ENCODE measurements at places on chromosomes 2 and 18.

DNA sequence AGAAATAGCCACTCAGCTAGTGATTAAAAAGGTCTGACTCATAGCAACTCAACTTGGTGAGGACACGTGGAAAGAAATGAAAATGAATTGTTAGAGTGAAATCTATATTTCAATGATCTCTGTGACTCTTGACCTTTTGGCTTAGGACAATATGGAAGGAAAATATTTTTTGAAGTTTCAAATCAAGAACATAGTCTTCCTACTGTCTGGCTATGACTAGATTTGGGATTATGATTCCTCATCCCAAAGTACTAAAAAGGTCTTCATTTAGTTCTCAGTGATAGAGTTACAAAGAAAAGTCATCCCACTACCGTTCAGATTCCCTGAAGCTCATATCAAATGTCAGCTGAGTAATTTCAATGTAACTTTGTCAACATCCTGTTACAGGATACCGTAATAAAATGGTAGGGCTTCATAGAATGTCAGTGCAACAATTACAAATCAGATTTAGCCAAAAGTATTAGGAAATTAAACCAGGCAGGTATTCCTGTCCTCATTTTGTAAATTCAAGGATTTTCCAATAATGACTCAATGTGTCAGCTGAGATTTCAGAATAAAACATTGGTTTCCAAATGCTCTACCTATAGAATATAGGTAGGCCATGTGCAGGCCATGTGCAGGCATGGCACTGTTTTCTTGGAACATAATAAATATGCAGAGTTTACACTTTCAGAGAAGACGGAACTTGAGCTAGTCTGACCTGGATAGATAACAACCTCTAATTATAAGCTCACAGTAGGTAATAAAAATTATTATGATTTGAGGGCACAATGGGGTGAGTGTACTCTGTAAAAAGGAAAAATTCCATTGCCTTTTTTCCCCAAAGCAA is 36.0 kb downstream of the ANKRD29 start:
- DNase-seq = no peak

DNA sequence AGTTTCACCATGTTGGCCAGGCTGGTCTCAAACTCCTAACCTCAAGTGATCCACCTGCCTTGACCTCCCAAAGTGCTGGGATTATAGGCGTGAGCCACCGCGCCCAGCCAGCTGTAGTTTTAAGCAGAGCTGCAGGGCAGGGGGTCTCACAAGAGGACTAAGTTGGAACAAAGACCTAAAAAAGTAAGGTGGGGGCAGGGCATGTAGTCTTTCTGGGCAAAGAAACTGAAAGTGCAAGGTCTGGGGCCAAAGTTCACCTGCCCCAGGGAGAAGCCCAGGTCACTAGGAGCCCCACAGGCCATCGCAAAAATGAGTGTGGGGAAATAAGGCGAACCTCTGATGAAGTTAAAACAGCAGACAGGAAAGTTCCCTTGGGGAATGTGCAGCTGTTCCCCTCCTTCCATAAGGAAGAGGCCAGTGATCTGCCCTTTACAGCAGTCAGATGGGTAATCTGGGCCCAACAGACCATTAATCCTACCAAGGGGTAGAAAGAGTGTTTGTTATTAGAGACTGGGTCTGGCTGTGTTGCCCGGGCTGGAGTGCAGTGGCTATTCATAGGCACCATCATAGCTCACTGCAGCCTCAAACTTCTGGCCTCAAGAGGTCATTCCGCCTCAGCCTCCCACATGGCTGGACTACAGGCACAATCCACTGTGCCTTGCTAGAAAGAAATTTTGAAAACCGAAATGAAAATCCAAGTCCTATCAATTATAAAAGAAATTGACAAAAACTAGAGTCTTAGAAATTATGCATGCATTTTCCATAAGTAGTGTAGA is 2.8 kb downstream of the SCLY start:
- DNase-seq = no peak

DNA sequence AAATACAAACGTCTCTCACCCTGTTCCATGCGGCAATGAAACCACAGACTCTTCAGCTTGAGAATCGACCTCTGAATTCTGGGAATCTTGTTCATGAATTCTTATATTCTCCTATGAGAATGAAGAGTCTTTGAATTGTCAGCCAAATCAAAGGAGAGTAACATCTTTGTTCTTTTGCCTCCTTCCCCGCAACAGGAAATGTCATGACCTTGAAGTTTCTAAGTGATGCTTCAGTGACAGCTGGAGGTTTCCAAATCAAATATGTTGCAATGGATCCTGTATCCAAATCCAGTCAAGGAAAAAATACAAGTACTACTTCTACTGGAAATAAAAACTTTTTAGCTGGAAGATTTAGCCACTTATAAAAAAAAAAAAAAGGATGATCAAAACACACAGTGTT is 21.8 kb downstream of the TNFAIP6 start:
- no peak for DNase-seq

- DNase-seq = no peak
These were observed 86.7 kb upstream of the THUMPD2 start for GRCh38 chr2:39865751-39866150.

DNA sequence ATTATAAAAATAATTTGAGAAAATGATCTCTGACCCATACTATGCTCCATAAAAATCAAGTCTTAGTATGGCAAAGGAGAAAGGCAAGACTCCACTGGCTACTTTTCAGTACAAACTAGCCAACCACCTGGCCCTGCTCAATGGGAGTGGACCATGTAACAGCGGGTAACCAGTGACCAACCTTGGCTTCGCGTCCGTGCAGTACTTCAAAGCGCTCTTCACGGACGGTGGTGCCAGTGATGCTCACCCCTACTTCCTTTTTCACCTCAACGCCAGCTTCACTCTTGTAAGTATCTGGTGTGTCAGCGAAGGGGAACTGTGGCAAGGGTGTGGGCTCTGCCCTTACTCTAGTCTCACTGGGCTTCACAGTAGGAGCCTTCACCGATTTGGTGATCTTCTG is 23.3 kb downstream of the TTN start:
- no peak for DNase-seq

DNA sequence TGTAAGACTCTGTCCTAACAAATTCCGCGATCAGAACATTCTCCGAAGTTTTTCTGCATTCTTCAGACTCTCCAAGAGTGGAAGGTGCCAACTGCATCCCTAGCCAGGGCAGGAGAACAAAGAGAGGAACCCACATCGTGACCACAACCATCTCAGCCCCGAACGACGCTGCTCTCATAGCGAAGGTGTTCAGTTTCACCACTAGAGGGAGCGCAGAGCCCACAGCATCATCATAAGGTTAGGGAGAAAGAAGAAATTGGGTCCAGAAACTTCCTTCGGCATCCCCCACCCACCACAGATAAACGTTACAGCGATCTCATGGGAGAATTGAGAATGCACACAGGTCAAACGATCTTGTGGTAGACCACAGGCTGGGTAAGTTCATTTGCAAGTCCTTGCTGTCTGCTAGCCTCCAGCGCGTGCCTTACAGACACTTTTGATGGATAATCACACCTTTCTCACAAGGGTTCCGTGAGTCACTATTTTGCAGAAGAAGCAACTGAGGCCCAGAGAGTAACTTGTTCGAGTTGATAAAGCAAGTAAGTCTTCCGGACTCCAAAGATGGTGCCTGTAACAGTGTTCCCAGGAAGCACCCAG is 53.7 kb upstream of the ARL4C start:
- DNase-seq = no peak

- DNase-seq = no peak
These were observed 247.6 kb downstream of the MEIS1 start for GRCh38 chr2:66682476-66682875.

GRCh38 chr2:278927-279320 is 9.0 kb downstream of the ALKAL2 start:
- DNase-seq = no peak

GRCh38 chr2:69620870-69621269 is 22.7 kb downstream of the AAK1 start:
- no peak for DNase-seq

- DNase-seq = peak; percentile 55
These were observed 68.7 kb downstream of the TMEM247 start for GRCh38 chr2:46548103-46548486.

DNA sequence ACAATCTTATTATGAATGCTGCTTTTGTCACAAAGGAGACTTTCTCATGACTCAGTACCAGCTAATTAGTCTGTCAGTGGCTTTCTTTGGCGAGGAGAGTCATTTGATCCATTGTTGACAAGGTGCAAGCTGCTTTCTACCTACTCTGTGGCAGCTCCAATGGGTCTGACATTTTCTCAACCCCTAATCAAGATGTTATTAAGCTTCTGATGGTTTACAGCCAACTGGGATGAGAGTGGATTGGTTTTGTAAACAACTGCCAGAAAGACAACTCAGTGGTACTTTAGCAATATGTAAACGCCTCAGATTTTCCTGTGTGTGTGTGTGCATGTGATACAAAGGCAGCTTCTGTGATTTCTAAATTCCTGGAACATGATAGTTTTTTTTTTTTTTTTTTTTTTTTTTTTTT is 8.2 kb upstream of the CLIP4 start:
- DNase-seq = no peak

- no peak for DNase-seq
These were observed 49.6 kb upstream of the RPL31 start for GRCh38 chr2:100952512-100952911.

DNA sequence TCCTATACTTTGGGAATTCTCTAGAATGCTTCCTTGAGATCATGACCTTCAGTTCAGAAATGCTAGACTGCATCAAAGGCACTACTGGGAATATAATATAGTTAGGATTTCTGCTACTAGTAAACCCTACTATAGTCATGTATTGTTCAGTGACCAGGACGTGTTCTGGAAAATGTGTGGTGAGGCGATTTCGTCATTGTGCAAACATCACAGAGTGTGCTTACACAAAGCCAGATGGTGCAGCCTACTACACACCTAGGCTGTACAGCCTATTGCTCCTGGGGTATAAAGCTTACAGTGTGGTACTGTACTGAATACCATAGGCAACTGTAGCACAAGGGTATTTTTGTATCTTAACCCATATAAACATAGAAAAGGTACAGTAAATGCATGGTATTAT is 13.0 kb downstream of the CXCR4 start:
- no peak for DNase-seq

GRCh38 chr2:102422910-102423309 is at the start of gene IL18RAP:
IL18RAP (plus strand) TSS chr2:102423160; CDS start chr2:102423278, 118 bp downstream.
- no peak for DNase-seq

GRCh38 chr2:55875434-55876135 is 48.0 kb downstream of the EFEMP1 start:
- no peak for DNase-seq

- DNase-seq = no peak
These were observed 26.8 kb downstream of the SH3YL1 start for GRCh38 chr2:236993-237539.

DNA sequence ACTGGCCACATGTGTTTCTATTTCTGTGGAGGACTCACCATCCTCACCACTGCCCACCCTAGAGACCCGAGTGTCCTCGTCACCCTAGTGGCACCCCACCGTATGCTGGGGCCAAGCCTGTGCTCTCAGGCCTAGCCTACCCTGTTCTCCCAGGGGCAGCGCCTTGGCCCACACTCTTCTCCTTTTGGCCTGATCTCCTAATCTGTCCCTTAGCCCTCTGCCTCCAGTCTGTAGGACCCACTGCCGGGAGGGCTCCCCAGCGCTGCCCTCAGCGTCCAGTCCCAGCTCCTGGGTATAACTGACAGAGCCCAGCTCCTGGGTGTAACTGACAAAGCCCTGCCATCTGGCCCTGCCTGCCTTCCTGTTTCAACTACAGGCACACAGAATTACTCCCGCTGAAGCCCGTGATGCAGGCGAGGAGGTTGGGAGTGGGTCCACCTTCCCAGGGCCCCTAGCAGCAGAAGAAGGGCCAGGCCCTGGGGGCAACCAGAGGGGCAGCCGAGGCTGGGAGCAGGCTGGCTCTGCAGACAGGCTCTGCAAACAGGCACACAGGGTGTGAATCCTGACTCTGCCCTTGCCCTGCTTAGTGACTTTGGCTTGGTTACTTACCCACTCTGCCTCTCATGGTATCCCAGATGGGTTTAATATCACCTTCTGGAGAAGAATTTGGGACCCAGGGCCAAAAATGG is 25.6 kb upstream of the PTMA start:
- no peak for DNase-seq

GRCh38 chr2:65420712-65421431 is 11.5 kb downstream of the SPRED2 start:
- no peak for DNase-seq

GRCh38 chr2:119198240-119198840 is 25.3 kb upstream of the STEAP3 start:
- no peak for DNase-seq

- DNase-seq = no peak
These were observed 104.4 kb downstream of the TANC1 start for GRCh38 chr2:159072795-159073194.

GRCh38 chr2:213274143-213274542 is 10.1 kb upstream of the SPAG16 start:
- no peak for DNase-seq

GRCh38 chr2:47172156-47172921 is 17.2 kb upstream of the STPG4 start:
- no peak for DNase-seq

GRCh38 chr2:154758871-154759270 is 60.4 kb downstream of the KCNJ3 start:
- DNase-seq = no peak
